Ascending aorta (tissue), 2 donors: ENCODE measurements at places on chromosomes 7 and 10. TPM values are rescaled to one million over a fixed set of nuclear protein-coding genes. Genes with fewer than 3 reads are reported as not detected.

The ATRNL1 gene
- 15.4 TPM for total RNA-seq

The CARD11 gene
- 0.64 TPM for total RNA-seq

The HYAL4 gene
- total RNA-seq, result not detected

- DNase-seq, result no peak
Observed at GRCh38 chr7:129262324-129262723, 37.5 kb downstream of the AHCYL2 start.

DNA sequence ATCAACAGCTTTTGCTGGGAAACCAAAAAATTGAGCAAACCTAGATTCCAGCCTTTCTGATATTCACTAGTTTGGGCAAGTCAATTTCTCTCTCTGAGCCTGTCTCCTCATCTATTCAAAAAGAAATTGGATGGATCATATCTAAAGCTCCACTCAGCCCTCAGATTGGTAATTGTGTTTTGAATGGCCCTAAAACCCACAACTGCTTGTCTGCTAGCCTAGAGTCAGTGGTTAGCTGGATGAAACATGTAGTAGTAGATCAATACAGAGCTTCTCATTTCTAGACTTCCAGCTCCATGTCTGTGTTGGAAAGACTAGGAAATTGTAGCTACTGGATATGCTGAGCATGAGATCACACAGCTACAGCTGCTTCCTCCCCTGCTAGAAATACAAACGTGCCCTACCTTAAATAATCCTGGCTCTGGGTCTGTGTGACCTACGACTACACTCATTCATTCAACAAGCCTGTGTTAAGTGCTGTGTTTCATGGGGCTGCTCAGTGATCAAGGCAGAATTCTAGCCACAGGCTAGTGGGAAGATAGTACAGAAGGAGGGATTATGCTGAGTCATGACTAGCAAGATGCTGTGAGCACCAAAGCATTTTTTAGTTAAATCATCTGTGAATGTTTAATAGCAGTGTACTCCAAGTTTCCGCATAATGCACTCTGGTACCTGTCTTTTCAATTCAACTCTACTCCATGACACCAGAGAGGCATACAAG is 15.7 kb downstream of the DNTT start:
- no peak for DNase-seq
